ENCODE measurements at places on chromosomes 13 and 19.

- peak overlapping the region; percentile 100 for H3K27ac ChIP-seq
- H3K27me3 ChIP-seq, result no peaks in the 10 kb centered on the region
- H3K4me1 ChIP-seq, result peaks cover 37% of the 10 kb centered on the region
- peak overlapping the region; percentile 84 for H3K4me3 ChIP-seq
- no peak for DNase-seq
Observed at GRCh38 chr19:48874303-48875135, 2.3 kb downstream of the PPP1R15A start.

DNA sequence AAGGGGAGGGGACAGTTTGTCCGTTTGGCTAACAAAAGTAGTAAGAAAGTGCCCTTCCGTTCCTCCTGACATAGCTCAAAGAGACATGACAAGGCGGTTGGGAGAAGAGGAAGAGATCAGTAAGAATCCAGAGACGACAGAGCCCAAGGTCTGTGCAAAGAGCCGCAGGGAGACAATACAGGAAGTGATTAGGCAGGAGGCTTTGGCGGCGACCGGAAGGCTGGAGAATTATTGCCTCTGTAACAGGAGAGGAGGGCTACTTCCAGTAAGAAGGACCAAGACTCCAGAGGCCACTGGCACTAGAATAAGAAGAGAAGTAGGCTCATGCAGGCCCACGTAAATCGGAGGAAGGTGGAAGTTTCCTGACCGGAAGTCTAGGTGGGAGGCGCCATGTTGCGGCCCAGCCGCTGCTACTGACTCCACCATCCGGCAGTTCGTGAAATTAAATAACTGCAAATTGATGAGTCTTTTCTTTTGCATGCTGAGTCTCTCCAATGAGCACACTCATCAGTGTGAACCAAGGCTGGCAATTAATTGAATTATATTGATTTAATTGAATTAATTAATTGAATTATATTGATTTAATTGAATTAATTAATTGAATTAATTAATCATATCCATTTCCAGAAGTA lies 9.9 kb downstream of the RFX2 start:
- peak overlapping the region; percentile 87 for H3K27ac ChIP-seq
- H3K4me1 ChIP-seq, result peaks cover 81% of the 10 kb centered on the region
- no peaks in the 10 kb centered on the region for H3K36me3 ChIP-seq
- H3K4me3 ChIP-seq, result peak overlapping the region; percentile 46
- no peaks in the 10 kb centered on the region for H3K27me3 ChIP-seq

DNA sequence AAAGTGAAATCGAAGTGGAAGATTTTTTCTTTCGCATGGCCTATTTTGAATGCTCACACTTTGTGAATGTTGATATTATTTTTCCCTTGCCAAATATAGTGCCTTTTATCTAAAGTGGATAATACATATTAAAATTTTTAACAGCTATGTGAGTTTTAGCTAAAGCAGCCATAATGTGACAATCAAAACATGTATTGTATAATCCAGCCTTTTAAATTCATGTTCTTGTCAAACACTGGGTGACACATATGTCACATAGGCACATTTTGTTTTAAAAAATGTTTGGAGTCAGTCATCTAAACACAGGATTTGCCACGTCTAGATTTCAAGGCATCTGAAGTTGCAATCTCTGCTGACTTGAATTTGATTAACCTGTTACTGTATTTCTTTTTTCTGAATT lies 1256.6 kb downstream of the SLITRK1 start:
- no peaks in the 10 kb centered on the region for H3K27me3 ChIP-seq
- DNase-seq, result no peak
- H3K36me3 ChIP-seq, result no peaks in the 10 kb centered on the region

GRCh38 chr13:30676672-30677071 lies 58.7 kb upstream of the ALOX5AP start:
- H3K4me3 ChIP-seq, result no peak overlapping the region
- DNase-seq, result no peak
- H3K27me3 ChIP-seq, result no peaks in the 10 kb centered on the region
- H3K36me3 ChIP-seq, result no peaks in the 10 kb centered on the region

GRCh38 chr13:46640843-46641242 lies 87.9 kb downstream of the LRCH1 start:
- no peak overlapping the region for H3K4me3 ChIP-seq
- H3K27ac ChIP-seq, result peak overlapping the region; percentile 46
- H3K27me3 ChIP-seq, result no peaks in the 10 kb centered on the region
- DNase-seq, result no peak

- no peaks in the 10 kb centered on the region for H3K4me1 ChIP-seq
- H3K27me3 ChIP-seq, result no peaks in the 10 kb centered on the region
- no peak overlapping the region for H3K27ac ChIP-seq
- no peak for DNase-seq
- H3K36me3 ChIP-seq, result no peaks in the 10 kb centered on the region
Observed at GRCh38 chr19:13646758-13647157, 117.6 kb upstream of the MRI1 start.

DNA sequence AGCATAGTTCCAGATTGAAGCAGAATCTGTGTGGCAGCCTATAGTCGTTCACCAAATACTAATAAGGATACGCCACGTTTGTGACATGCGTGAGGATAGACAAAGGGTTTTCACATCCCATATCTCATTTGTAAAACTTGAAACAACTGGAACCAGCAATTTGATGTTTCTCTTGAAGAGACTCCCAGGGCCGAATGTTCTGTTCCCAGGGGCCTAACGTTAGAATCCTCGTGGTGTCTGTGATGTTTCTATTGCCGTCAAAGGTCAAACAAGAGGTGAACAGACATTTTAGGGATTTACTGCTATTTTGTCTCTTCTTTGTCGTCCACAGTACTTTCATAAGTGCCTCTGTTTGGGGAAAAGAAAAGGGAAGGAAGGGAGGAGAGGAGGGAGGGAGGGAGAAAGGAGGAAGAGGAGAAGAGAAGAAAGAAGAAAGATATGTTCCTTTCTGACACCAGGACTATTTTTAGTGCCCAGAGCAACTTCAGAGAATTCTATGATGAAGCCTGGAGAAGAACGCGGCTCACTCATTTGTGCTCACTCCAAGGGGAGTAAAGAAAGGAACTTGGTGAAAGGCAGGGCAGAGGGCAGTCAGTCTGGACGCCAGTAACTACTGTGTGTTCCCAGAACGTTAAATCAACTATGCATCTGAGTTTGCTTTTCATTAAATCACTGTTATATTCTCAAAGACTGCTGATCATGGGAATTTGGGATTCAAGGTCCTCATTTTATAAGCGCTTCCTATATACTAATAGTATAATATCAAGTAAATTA lies 154.5 kb downstream of the DCT start:
- no peak overlapping the region for H3K4me3 ChIP-seq
- peaks cover 10% of the 10 kb centered on the region for H3K4me1 ChIP-seq
- H3K36me3 ChIP-seq, result no peaks in the 10 kb centered on the region
- no peak for DNase-seq
- H3K27ac ChIP-seq, result no peak overlapping the region
- H3K27me3 ChIP-seq, result no peaks in the 10 kb centered on the region

DNA sequence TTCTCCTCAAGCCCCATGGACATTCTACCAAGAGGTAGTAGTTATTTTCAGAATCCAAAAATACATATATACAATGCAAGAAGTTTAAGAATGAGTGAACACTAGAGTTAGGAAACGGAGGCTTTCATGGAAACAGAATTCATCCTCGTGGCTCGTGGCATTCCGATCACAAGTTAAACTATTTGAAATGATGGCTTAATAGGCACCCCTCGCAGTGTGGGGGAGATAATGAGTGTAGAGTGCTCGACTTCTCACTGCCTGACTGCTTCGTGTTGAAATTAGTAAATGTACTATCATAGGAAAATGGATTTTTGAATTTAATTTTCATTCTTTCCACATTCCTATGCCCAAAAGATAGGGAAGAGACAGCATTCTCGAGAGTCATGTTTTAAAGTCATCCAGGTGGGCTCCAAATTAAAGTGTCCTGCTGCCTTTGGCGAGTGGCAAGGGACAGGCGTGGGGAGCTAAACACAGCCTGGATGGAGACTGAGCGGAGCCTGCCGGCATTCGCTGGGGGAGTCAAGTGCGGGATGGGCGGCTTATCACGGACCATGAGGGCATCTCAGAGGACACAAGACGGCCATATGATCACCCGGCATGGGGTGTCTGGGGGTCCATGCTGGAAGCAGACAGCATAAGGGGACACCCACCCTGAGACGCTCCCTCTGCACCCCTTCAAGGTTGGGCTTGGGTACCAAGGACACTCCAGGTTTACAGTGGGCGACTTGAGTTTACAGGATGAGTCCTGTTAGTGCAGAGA lies 165.2 kb downstream of the TEX29 start:
- H3K36me3 ChIP-seq, result no peaks in the 10 kb centered on the region
- H3K4me3 ChIP-seq, result no peak overlapping the region
- H3K27ac ChIP-seq, result no peak overlapping the region
- no peak for DNase-seq

GRCh38 chr13:48828962-48829411 lies 146.7 kb upstream of the FNDC3A start:
- no peak overlapping the region for H3K4me3 ChIP-seq
- H3K27ac ChIP-seq, result no peak overlapping the region
- no peak for DNase-seq

GRCh38 chr19:55350620-55351315 lies 3.8 kb downstream of the COX6B2 start:
- peaks cover 58% of the 10 kb centered on the region for H3K27me3 ChIP-seq
- no peak overlapping the region for H3K4me3 ChIP-seq
- H3K36me3 ChIP-seq, result peaks cover 20% of the 10 kb centered on the region
- peaks cover 42% of the 10 kb centered on the region for H3K4me1 ChIP-seq
- H3K27ac ChIP-seq, result no peak overlapping the region
- no peak for DNase-seq

- no peak overlapping the region for H3K27ac ChIP-seq
- H3K27me3 ChIP-seq, result no peaks in the 10 kb centered on the region
- H3K4me3 ChIP-seq, result no peak overlapping the region
- DNase-seq, result no peak
Observed at GRCh38 chr13:45541806-45542205, 73.7 kb downstream of the ERICH6B start.

DNA sequence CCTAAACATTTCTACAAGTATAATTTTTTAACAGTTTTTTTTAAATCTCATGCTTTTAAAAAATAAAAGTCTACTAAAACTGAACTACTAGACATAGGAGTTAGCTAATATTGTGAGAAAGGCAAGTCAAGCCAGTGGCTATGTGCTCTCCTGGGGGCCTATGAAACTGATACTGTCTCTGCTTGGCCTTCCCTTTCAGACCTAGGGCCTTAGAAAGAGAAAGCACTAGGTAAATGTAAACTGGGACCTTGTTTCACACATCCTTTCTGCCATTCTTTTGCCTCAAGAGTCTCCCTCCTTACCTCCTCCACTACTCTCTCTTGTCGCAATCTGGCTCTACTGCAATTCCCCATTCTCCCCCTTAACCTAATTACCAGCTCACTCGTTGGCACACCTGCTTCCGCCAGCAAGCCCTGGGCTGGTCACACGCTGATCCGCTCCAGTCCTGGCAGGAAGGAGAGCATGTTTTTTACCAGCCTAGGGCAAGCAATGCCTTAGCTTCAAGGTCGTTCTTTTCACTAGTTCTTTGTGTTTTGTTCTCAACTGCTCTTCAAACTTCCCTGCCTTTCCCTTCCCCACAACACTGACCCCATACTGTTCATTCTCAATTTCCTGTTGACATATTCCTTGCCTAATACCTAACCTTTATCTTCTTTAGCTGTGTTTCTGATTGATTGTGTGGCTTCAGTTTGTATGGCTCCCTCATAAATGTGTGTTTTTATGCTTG lies 23.1 kb downstream of the TBC1D4 start:
- peaks cover 11% of the 10 kb centered on the region for H3K4me1 ChIP-seq
- H3K4me3 ChIP-seq, result no peak overlapping the region
- no peaks in the 10 kb centered on the region for H3K27me3 ChIP-seq

- no peaks in the 10 kb centered on the region for H3K27me3 ChIP-seq
- H3K27ac ChIP-seq, result peak within 1 kb of the TSS; percentile 84
- peaks cover 15% of the 10 kb centered on the region for H3K36me3 ChIP-seq
- no peak for DNase-seq
- H3K4me3 ChIP-seq, result peak within 1 kb of the TSS; percentile 74
Observed at GRCh38 chr19:39032063-39032918, at the start of gene FBXO27. FBXO27 (minus strand) TSS chr19:39032549; CDS start chr19:39032227, 322 bp downstream.

DNA sequence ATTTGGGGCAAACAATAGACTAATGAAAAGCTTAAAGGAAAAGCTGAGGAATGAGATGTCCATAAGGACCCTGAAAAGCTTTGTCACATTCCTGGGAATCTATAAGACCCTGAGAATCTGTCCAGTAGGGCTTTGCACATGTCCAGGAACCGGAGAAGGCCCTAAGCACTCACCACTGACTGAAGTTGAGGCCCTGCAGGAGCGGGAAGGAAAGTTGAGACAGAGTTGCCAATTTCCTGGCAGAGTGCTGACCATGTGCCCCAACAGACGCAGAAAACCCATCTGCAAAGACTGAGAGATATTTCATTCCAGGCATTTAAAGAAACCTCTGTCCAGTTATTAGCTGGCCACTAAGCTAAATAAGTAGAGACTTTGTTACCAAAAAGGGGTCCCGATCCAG lies 890.5 kb downstream of the UQCRFS1 start:
- no peaks in the 10 kb centered on the region for H3K27me3 ChIP-seq
- no peaks in the 10 kb centered on the region for H3K36me3 ChIP-seq
- no peak overlapping the region for H3K4me3 ChIP-seq
- H3K4me1 ChIP-seq, result no peaks in the 10 kb centered on the region
- no peak overlapping the region for H3K27ac ChIP-seq

- no peak for DNase-seq
- H3K4me1 ChIP-seq, result peaks cover 39% of the 10 kb centered on the region
- no peak overlapping the region for H3K27ac ChIP-seq
- no peak overlapping the region for H3K4me3 ChIP-seq
- no peaks in the 10 kb centered on the region for H3K27me3 ChIP-seq
Observed at GRCh38 chr19:5130371-5131030, 161.6 kb downstream of the KDM4B start.

DNA sequence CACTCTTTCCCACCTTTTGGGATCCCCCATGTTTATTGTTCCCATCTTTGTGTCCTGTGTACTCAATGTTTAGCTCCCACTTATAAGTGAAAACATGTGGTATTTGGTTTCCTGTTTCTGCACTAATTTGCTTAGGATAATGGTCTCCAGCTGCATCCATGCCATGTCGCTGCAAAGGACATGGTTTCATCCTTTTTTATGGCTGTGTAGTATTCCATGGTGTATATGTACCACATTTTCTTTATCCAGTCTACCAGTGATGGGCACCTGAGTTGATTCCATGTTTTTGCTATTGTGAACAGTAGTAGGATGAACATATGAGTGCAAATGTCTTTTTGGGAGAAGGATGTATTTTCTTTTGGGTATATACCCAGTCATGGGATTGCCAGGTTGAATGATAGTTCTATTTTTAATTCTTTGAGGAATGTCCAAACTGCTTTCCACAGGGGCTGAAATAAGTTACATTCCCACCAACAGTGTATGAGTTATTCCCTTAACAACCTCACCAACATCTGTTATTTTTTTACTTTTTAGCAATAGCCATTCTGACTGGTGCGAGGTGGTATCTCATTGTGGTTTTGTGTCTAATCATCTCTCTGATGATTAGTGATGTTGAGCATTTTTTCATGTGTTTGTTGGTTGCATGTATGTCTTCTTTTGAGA lies 55.7 kb upstream of the MEDAG start:
- no peak overlapping the region for H3K27ac ChIP-seq
- no peaks in the 10 kb centered on the region for H3K27me3 ChIP-seq
- no peak overlapping the region for H3K4me3 ChIP-seq
- DNase-seq, result no peak
- H3K4me1 ChIP-seq, result no peaks in the 10 kb centered on the region
- H3K36me3 ChIP-seq, result no peaks in the 10 kb centered on the region
